ENCODE measurements at places on chromosomes 5 and 9.

GRCh38 chr9:38386319-38386895 is 6.1 kb upstream of the ALDH1B1 start:
- no peak for DNase-seq

DNA sequence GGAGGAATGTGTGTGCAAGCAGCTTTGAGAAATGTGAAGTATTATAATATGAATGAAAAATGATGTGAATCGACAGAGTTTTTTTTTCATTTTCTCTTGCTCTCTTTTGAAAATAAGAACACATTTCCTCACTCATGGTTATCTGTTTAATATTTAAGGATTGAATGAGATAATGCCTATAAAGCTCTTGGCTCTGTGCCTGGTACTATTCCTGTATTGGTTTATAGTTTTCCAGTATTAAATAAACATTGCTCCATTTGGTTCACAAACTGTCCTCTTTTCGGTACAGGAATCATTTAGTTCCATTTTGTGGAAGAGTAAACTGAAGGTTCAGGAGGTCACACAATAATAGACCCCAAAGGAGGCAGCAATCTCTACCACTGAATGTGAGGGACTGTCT is 1185.5 kb upstream of the WWC1 start:
- DNase-seq, result no peak

DNA sequence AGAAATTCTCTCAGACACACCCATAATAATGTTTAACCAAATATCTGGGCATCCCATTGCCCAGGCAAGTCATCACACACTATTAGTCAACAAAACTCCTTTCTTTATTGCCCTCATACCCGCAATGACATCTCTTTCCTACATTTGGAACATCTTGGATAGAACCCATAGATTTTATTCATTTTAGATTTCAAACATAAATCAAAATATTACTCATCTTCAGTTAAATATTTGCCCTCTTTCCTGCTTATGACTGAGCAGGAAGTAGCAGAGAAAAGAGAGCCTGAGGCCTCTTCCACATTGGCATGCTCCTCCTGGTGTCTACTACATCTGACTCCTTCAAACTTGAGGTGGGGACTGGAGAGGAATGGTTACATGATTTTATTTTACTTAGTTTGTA is 592.0 kb downstream of the CHSY3 start:
- no peak for DNase-seq

GRCh38 chr9:3662671-3663070 is 136.9 kb upstream of the RFX3 start:
- DNase-seq, result no peak

- no peak for DNase-seq
Measured at GRCh38 chr9:106862821-106863720, at the start of gene ZNF462. ZNF462 (plus strand) TSS chr9:106863166; CDS start chr9:106923384, 60,218 bp downstream.

GRCh38 chr5:82164176-82164976 is 113.8 kb downstream of the RPS23 start:
- no peak for DNase-seq

DNA sequence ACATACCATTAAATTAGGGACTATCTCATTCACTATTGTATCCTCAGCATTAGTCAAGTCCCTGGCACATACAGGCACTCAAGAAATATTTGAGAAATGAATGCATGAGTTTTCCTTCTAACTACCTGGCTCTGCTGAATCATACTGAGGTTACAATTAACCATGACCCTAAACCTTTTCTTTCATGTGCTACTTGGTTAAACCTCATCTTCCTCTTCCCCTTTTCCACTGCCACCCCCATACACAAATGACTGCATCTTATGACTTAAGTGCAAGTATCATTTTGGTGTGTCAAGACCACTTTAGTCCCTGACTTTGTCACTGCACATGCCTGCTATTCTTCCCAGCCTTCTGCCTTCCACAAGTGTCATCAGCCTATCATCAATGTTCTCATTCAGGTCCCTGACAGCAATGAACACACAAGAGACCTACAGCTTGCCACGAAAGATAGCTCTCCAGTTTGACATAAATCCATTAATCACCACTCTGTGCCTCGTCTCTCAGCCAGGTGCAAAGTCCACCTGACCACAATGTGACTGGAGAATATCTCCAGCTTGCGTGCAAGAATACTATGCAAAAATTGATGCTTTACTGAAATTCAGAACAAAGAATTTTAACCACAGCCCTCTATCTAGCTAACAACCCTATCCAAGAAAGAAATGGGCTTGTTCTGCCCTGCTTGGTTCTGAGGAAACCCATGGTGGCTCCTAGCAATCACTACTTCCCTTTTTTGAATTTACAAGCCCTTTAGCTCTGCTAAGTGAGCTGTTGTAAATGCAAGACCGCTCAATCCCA is 74.5 kb downstream of the MAPKAP1 start:
- peak; percentile 34 for DNase-seq

DNA sequence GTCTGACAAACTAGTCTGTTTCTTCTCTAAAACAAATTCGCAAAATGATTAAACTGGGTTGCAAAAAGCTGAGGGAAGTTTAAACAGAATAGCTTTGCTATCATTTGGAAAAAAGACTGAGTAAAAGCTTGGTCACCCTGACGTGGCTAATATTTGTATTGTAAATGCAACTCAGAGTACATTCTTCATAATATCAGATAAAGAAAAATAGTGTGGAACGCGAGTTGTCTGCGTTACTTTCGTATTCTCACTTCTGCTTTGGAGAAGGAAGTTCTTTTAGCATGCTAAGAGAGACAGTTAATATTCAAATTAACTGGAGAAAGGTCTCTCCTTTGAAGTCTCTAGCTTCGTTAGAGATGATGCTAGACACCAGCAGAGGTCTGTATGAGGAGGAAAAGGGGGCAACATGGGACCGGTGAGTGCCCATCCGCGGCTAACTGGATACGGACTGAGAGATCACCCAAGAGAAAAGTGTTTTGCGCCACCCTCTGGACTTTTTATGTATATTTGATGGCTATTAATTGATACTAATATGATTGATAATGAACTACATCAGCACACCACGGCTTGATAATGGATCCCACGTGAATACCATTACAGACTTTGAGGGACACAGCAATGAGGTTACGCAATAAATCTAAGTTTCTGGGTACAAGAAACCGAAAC is 2.9 kb upstream of the CNTRL start:
- DNase-seq, result no peak

DNA sequence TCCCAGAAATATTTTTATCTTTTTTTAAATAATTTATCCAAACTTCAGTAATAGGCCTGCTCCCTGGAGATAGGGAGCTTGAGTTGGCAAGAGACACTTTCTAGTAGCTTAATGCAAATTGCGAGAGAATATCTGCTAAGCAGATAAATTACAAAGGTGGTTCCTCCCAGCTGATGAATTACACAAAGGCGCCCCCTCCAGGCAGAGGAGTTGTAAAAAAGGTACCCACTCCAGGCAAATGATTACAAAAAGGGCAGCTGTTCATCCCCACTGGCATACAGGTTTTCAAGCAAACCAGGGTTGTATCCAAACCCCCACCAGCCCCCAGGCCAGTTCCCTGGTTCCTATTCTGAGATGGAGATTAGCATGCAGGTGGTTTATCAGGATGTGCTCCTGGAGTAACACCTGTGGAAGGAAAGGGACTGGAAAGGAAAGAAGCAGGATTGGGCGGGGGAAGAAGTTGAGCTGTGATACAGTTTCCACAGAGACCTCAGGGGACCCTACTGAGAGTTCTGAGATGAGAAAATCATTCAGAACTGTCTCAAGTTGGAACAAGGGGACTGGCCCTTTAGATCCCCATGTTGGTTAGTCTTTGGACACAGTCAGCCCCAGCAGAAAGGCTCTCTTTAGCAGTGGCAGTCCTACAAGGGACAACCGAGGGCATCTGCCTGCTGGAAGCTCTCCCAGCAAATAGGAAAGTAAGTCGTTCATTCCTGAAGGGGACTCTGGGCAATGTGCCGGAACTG is 25.5 kb downstream of the ESM1 start:
- peak; percentile 18 for DNase-seq

GRCh38 chr5:67483453-67484030 is 286.9 kb upstream of the CD180 start:
- no peak for DNase-seq

GRCh38 chr5:169646856-169647255 is 9.8 kb downstream of the DOCK2 start:
- DNase-seq, result no peak

DNA sequence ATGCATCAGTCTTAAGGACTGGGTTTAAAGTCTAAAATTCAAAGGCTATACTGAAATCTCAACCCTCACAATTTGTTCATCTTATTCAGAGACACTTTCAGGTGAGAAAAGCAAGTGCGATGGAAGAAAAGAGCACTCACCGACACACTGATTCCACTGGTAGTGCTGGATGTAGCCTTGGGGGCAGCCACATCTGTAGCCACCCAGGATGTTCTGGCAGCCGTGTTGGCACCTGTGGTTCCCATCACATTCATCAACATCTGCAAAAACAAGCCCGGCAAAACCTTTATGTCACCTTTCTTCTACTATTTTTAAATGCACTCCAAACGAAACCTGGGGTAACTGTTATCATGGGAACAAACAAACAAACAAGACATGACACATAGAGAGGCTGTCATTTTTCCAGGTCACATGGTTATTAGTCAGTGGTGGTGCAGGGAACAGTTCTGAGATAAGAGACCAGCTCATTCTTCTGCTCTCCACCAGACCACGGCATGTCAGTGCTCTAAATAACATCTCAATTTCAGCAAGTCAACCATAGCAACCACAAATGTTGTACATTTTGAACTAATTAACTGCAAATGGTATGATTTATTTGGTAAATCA is 188.4 kb downstream of the SLC12A2 start:
- DNase-seq, result no peak

- DNase-seq, result no peak
Measured at GRCh38 chr5:167850911-167851310, 440.5 kb upstream of the WWC1 start.

DNA sequence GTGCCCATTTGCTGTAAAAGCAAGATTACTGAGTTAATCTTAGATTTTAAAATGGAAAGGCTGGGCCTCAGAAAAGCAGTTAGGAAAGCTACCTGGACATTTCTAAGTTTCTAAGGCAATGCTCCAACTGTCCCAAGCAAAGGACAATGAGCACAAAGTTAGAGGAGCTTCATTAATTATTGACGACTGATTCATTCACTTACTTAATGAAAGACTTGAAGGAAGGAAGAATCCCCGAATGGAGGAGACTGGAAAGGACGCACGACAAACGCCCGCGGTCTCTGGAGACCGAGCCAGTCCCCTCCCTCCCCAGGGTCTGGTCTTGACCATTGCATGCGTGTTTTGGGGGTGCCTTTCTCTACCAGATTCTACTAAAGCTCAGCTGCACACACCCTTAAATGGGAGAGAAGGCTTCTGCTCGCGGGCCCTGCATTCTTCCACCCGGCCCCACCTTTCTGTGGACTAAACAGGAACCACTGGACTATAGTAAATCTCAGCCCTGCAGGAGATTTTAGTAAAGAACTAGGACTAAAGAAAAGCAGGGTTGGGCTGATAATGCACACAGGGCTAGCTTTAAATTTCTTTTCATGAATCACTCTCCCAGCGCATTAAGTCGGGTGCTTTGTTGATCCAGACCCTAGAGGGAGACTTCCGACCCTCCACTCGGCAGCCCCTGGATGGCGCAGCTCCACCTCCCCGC is 44.8 kb downstream of the CTSL start:
- DNase-seq, result no peak
